ENCODE measurements at places on chromosomes 1 and 21.

- DNase-seq, result no peak
Observed at GRCh38 chr1:150192012-150192411, 42.3 kb downstream of the PLEKHO1 start.

DNA sequence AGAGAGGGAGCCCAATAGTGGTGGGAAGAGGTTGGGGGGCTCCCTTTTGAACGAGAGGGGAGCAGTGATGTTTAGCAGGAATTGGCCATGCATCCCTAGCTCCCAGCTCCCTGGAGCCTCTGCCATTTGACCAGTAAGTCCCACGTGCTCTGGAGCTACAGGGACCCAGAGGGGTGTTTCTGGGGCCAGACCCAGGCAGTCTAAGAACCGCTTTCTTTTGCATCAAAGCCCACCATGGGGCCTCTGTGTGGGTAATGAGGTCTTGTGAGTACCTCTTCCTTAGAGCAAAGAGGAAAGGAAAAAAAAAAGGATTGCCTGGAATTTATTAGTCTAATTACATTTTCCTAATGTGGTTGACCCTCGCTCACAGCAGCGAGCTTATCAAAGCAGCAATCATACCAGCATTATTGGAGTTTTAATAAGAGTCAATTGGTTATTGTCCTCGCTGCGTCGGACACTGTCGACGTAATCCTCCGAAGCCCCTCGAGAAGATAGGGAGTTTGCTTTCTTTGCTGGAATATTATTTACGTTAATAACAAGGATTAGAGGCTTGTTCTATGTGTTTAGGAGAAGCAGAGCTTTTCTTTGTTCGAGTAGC is 17.6 kb downstream of the ACTL8 start:
- no peak for DNase-seq

GRCh38 chr1:234721476-234722269 is 111.7 kb upstream of the IRF2BP2 start:
- DNase-seq, result peak; percentile 61

- DNase-seq, result no peak
Observed at GRCh38 chr1:156923670-156924477, 3.4 kb downstream of the LRRC71 start.

- DNase-seq, result no peak
Observed at GRCh38 chr1:200968469-200969410, 54.8 kb downstream of the KIF21B start.

- peak; percentile 32 for DNase-seq
Observed at GRCh38 chr1:173823781-173824314, 625 bp upstream of the DARS2 start.

- DNase-seq, result no peak
Observed at GRCh38 chr21:38915546-38915945, 109.8 kb downstream of the ETS2 start.

DNA sequence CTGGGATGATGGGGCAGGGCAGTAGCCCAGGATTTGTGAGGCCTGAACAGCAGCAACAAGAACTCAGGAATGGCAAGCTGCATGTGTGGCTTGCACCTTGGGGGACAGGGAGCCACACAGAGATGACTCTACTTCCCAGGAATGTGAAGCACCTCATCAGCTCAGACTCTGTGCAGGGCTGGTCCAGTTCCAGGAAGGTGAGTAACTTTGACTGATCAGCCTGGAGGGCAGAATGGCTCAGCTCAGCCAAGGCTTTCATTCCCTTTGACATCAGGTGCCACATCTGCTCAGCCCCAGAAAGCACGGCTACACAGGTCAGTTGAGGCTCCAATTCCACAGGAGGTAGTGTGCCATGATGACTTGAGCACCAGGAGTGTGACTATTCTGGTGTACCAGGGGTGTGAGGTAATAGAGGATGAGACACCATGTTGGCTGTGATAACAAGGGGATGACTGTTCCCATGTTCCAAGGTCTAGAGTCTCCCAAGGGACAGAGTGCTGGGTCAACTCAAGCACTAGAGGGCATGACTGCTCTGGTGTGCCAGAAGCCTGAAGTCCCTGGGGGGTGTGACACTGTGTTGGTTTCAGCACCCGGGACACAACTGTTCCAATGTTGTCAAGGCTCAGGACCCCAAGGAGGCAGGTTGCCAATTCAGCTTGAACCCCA is 625.8 kb upstream of the ADGRL2 start:
- no peak for DNase-seq

- no peak for DNase-seq
Observed at GRCh38 chr1:55774446-55774845, 559.3 kb upstream of the USP24 start.

All from DMS79 treated with DMSO at 0.1 percent for 48 hours (cell line).